ENCODE measurements at places on chromosomes 4 and X. TPM values are rescaled to one million over a fixed set of nuclear protein-coding genes. Genes with fewer than 3 reads are reported as not detected.

DNA sequence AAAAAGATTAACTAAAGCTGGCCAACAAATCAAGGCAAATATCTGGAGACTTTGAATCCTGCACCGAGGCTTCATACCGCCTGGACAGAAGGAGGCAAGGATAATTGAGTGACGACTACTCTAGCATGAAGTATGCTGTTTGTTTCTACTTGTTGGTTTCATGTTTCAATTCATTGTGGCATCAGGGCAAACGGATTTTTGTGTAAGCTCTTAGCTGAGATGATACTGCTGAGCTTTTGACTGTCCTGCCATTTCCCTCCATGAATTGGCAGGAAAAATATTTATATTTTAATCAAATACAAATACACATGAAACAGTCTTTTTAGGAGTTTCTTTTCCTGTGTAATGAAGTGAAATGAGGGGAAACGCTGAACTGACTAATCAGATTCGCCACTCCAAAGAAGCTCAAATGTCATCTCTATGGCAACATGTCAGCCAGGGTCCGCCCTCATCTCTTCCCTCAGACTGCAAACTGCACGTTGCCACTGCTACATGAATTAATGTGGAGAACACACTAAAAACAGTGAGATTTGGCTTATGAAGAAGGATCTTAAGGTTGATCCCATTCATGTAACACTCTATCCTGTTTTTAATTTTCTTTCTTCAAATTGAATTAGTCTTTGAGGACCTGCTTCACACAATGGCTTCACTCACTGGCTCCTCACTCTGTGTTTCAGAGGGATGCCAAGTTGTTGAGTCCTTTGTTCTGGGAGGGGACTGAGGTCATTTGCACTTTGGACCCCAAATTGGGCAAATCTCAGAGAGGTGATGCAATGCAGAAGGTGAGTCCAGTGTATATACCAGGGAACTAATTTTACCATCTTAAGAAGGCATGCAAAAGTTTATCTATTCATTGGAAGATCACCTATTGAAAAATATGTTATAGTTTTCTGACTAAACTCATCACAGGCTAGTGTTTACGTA is 149.6 kb upstream of the MID1 start:
- DNase-seq = no peak

DNA sequence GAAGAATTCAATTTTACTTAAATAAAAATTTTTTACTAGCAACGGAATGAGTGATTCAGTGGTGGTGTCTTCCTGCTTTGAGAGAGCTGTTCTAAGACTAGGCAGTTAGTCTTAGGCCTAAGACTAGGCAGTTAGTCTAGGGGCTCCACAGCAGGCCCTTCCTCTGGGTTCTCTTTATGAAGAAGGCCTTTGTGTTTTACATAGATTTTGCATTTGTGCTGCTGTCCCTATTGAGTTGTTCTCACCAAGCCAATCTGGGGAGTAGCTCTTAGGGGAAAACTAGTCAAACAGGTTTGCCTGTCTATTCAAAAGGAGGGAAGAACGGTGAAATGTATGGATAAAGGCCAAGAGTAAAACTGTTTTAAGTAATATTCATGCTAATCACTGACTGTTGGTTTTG is 7.6 kb downstream of the UGT8 start:
- no peak for DNase-seq

- DNase-seq = no peak
Measured at GRCh38 chr4:154622598-154622997, 10.1 kb upstream of the FGG start.

DNA sequence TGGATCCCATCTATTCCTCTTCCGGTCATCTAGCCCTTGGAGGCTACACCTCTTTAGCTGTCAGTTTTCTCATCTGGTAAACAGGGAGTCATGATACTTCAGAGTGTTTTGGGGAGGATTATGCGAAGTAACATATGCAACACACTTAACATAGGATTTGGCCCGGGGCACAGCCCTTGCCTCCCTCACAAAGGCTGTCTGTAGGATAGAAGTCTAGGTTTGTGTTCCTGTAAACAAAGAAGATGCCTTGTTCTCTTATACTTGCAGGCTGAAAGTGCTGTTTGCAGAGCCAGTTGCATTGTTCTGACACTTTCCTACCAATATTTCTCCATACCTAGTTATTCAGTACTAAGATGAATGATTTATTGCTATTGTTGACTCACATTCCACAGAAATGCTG is 2.2 kb upstream of the APELA start:
- DNase-seq = no peak

DNA sequence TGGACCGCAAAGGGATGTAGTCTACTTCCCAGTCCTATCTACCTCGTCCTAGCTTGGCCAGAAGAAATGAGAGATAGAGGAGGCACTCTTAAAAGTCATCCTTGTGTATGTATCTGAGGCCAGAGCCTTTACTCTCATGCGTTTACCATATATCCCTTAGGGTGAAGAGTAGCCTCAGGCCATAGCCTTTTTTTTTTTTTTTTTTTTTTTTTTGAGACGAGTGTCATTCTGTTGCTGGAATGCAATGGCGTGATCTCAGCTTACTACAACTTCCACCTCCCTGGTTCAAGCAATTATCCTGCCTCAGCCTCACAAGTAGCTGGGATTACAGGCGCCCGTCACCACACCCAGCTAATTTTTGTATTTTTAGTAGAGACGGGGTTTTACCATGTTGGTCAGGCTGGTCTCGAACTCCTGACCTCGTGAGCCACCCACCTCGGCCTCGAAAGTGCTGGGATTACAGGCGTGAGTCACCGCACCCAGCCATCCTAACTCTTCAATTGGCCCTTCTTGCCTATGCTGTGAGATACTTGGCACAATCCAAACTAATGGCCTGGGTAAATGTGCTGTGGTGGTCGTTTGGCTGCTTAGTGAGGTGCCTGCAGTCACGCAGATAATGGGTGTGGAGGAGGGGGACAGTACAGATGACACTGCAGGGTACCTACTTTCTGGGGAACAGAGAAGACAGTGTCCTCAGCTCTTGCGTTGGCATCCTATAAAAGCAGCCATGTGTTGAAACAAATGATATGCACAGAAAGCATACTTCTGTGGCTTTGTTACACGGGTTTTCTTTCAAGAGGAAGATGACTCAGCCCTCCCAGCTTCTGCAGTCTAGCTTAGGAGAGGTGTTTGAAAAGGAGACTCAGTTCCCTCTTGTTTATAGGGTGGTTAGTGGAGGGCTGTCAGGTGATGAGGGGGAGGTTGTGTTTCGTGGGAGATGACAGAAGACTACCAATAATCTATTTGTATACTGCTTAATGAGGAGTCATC is 10.4 kb upstream of the DGAT2L6 start:
- DNase-seq = no peak

- peak; percentile 88 for DNase-seq
Measured at GRCh38 chr4:52643785-52644244, 15.3 kb downstream of the USP46 start.

- DNase-seq = peak; percentile 73
Measured at GRCh38 chr4:1323635-1324442, 23.2 kb upstream of the UVSSA start.

DNA sequence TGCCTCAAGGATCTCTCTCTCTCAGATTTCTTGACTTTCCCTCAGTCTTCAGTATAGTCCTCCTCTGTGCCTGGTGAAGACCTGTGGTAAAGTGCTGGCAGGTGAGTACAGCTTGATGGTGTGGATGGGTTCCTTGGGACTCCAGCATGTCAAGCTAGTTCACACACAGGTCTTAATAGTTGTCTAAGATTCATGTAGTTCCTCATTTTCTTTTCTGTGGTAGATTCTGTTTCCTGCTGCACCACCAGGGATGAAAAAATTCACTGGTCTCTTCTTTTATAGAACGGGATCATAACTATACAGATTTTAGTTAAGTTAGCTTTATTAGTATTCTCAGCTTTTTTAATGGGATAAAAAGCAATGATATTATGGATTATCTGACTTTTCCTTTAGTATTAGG is 32.5 kb upstream of the PAQR3 start:
- DNase-seq = no peak

DNA sequence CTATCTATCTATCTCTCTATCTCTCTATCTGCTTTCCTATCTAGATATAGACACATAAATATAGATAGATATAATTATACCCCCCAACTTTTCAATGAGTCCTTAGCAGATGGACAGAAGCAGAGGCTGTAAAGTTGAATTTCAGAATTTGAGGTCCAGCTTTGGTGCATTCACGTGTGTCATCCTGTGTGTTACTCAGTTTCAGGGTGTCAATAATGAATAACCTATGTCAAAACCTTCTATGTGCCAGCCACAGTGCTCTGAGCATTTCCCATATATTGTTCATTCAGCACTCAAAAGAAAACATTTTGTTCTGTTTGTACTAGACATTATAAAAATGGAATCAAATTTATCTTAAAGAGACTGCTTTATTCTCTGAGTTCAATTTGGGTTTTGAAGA is 310.0 kb downstream of the ARHGAP24 start:
- no peak for DNase-seq

DNA sequence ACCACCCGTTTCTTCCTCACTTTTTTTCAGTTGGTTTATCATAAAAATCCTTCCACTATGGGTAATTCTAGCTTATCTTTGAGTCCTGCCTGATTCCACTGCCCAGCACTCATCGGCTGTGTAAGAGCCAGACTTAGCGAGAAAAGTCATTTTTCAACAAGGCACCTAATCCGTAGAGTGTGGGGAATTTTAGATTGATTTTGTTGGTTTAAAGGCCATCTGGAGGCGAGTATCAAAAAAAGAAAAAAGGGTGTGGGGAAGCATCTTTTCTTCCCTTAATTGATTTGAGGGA is 134.4 kb downstream of the TET2 start:
- DNase-seq = no peak

DNA sequence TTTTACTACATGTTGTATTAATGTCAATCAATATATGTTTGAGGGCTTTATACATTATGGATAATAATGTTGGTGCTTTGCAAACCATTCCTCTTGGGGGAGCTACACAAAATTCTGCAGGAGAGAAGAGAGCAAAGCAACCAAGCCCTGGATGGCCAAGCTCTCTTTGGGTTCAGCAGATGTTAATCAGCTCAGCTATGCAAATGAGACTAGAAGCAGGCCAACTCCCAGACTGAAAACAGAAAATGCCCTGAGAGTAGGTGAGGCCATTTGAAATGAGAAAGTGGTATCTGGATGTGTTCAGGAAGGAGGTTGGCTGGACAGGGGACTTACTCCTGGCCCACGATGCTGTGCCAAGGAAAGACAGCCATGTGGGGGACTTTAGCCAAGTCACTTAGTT is 387.0 kb downstream of the BCOR start:
- DNase-seq = no peak

DNA sequence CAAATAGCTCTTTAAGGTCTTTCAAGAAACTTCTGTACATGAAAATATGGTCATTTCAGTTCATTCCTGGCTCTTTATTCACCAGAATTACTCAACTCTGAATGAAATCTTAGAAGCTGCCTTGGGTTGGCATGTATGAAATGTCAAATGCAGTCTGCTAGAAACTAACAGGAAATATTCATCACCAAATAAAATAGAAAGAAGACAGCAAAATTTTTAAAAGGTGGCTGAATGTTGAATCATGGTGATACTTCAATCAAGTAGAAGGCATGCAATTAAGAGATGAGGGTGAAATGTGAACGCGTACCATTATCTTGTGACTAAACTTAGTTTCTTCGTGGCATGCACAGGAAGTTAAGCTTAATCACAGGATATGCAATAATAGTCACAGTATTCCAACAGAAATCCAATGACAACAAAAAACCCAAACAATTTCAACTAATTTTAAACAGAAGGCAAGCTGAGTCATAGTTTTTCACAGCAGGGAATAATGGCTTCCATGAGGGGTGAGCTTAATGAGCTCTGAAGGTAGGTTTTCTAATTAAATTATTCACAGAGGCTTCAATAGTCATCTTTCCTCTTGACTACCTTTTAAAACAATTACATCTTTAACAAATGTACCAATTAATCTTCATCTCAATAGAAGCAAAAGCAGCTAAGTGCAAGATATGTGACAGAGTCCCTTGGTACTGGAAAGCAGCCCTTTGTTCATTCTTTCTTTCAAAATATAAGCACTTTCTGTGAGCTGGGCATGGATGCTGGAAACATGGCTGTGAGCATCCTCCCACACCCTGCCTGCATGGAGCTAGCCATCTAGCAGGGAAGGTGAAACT is 44.5 kb downstream of the SCFD2 start:
- no peak for DNase-seq

- no peak for DNase-seq
Measured at GRCh38 chrX:14919407-14919806, 46.2 kb downstream of the MOSPD2 start.

Gene ARMCX1
- polyA plus RNA-seq = 33.5 TPM

Gene BANK1
- polyA plus RNA-seq = 0.05 TPM

Gene DGAT2L6
- polyA plus RNA-seq = not detected

Gene ARL9
- 0.15 TPM for polyA plus RNA-seq

Gene TMPRSS11A
- polyA plus RNA-seq = not detected
